ENCODE measurements at places on chromosomes 2 and 18.

DNA sequence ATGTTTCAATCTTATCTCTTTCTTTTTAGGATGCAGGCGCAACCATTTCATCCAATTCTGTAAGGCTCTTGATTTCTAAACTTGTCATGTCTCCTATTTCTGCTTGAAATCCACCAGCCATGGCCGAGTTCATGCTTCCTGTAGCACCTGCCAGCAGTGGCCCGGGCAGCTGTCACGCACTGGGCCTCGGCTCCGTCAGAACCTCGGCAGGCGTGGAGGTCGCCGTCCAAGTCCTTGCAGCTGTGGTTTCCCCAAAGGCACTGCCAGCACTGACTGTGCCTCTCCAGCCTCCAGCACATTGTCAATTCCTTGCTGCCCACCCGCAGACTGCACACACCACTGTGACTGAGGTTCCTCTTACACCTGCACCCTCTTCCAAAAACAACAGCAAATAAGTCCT lies 188.7 kb upstream of the SALL3 start:
- no peak for DNase-seq

GRCh38 chr2:54723996-54724559 lies 616 bp downstream of the EML6 start:
- no peak for DNase-seq

DNA sequence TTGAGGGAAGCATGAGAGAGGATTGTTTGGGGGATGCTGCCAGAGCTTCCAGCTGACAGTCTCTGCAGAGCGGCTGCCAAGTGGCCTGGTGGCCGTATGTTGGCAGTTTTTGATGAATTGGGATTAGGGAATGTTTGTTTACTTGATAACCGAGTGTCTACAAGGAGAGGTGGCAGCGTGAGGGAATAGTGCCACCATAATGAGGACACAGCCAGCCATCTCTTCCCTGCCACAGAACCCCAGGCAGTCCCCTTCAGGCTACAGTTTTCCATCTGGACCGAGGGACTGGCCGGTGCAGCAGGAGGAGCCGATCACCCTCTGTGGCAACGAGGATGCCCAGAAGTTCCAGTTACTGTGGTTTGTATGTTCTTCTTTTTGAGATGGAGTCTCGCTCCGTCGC lies 55.2 kb downstream of the TRAPPC12 start:
- DNase-seq, result no peak

DNA sequence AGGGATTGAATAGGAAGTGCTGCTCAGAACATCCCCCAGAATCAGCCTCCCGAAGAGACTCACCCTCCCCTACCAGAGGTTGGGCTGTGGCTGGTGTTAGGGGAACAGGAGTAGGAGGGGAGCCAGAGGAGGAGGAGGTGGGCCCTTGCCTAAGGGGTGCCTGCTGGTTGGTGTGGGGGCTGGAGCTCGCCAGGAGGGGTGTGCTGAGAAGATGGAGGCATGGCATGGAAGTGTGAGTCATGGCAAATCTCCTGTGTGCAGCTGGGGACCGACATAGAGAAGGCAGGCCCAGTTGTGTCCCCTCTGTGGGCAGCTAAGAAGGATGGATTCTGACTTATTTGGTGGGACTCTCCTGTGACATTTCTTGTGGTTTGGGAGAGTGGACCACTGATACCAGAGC lies 73.7 kb downstream of the DGKD start:
- no peak for DNase-seq

DNA sequence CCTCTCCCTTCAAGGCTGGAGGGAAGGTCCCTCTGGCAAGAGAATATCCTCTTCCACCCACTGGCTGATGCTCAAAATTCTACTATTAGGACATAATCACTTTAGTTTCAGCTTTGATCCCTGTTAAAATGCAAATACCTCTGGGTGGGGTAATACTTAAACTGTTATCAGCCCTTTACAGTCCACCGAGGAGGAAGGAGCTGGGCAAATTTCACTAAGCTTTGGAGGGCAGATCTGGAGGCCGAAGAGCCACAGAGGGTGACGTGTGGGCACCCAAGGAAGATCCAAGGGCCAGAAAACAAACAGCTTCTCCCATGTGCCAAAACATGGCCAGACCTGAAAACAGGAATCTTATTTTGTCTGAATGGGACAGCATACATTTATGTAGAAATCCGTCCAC lies 74.6 kb upstream of the BCL11A start:
- DNase-seq, result no peak

- no peak for DNase-seq
Observed at GRCh38 chr2:61419129-61419528, 51.8 kb downstream of the USP34 start.

GRCh38 chr2:224412141-224413015 lies 10.5 kb upstream of the FAM124B start:
- no peak for DNase-seq

DNA sequence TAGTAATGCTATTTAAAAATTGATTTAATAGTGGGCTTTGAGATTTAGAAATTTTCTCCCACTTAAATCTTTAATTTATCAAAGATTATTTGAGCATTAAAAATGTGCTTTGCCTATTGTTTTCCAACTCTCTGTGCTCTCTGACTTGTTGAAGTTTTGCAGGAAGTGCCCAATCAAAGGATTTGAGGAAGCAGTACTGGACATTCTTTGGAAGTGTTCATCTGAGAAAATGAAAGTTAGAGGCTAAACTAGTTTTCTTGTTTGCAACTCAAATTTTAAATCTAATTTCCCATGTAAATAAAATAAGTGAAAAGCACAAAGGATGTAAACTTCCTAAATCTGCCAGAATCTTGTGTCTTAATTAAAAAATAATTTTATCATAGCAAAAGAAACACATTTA lies 89.1 kb downstream of the CAMKMT start:
- no peak for DNase-seq

- peak; percentile 51 for DNase-seq
Observed at GRCh38 chr2:98465456-98466226, 21.0 kb downstream of the INPP4A start.

DNA sequence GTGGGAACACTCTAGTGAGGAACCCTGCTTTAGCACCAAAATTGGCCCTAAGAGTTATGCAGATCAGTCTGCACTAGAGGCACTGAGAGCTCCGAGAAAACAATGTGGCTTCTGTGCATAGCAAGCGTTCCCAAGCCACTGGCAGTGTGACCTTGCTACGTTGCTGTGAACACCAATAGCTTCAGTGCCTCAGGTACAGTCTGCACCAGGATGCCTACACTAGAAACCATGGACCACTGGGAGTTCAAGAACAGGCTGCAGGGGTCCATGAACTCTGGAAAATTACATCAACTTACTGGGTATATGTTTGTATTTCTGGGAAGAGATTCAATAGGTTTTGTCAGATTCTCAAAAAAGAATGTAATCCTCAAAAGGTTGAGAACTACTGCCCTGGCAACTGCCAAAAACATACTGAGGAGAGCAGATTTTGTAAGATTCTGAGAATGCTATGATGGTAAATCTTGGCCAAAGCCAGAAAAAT lies 18.3 kb upstream of the SP3 start:
- no peak for DNase-seq

DNA sequence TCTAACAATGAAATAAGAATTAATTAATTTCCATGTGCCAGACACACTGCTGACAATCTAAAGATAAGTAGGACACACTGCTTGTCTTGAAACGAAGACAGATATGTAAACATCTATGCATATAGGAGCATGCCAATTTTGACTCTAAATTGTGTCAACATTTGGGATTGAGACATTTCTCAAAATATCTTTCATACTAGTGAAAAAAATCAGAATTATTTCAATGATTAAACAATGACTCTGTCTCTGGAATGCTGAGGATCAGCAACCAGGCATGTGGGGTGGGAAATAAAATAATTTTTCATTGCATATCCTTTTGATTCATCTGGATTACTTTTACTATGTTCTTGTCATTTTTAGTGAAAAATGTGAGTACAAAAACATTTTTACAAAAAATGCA lies 262.6 kb upstream of the SYT4 start:
- DNase-seq, result no peak

- DNase-seq, result no peak
Observed at GRCh38 chr2:229431327-229431954, 160.4 kb upstream of the PID1 start.

- DNase-seq, result no peak
Observed at GRCh38 chr2:217740178-217740577, 262.6 kb downstream of the TNS1 start.

GRCh38 chr2:195451160-195451559 lies 205.9 kb upstream of the SLC39A10 start:
- no peak for DNase-seq

GRCh38 chr2:204401114-204401513 lies 144.2 kb upstream of the PARD3B start:
- DNase-seq, result no peak

DNA sequence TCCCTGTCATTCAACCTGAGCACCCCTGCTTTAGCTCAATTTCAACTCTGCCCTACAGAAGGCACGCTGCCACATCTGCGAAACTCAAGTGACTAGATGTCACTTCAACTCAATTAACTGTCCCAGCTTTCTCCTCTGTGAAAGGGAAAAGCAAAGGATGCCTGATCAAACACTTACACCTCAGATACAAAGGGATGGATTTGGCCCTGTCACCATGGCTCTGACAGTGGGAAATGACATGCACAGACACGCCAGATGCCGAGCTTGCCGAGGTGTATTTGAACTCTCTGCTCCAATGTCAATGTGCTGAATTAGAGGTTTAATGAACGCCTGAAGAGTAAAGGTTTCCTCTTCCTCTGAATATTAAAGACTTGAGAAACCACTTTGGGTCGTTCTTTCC lies 481.1 kb downstream of the CBLN2 start:
- no peak for DNase-seq

GRCh38 chr2:189866296-189866695 lies 82.0 kb downstream of the PMS1 start:
- no peak for DNase-seq

DNA sequence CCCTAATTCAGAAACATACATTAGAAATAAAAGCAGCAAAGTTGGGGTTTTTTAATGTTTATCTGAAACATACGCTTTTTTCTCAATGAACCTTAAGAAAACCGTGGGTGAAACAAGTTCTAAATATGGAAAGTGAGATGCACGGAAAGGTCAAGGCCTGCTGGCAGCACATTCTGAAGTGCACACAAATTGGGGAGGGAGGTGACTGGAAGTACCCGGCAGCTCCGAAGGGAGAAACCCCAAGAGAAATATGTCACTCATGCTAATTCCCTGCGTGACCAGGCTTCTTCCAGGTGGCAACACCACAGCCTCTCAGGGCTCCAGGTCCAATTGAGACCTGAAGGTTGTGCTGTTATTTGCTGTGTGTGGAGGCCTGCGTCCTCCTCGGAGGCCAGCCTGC lies 45.5 kb downstream of the EIPR1 start:
- no peak for DNase-seq

GRCh38 chr2:70498054-70498453 lies 55.6 kb downstream of the TGFA start:
- DNase-seq, result no peak

- no peak for DNase-seq
Observed at GRCh38 chr2:46663614-46664013, 184.2 kb downstream of the TMEM247 start.

DNA sequence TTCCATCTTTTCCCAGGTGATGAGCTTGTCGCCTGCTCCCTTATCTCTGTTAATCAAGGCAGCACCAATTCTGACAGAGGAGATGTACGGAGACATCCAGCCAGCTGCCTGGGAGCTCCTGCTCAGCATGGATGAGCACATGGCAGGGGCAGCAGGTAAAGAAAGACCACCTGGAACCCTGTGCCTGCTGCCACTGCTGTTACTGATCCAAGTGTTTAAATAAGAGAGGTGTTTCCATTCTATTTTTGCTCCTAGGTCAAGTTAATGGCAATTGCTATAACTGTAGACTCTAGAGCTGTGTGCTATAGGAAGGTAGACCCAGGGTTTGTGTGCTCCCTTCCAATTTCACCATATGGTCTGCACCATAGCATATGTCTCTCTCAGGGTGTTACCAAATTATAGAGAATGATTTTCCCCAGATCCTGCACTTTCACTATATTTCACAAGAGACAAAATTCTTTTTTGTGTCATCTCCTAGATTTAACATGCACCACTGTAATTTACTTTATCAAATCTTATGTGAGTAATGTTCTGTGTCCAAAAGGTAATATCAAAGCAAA lies 88.6 kb upstream of the RPE start:
- no peak for DNase-seq

- no peak for DNase-seq
Observed at GRCh38 chr2:39217192-39217550, 26.6 kb downstream of the CDKL4 start.

- DNase-seq, result no peak
Observed at GRCh38 chr2:229901819-229902218, 20.0 kb downstream of the TRIP12 start.

DNA sequence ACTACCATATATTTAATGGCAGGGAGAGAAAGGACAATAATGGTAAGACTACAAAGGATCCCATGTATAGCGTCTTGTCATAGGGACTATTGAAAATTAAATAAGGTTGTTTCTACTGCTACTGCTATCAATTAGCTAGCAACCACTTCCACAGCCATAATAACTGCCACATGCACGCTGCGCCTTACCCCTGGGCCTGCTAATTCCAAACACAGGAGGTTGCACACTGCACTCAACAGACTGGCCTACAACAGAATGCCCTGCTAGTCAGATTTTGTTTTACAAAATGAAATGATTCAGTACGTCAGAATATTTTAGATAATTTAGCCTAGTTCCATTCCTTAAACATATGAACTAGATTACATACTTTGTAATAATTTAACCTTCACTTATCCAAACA lies 121.0 kb upstream of the SMAD7 start:
- DNase-seq, result no peak

DNA sequence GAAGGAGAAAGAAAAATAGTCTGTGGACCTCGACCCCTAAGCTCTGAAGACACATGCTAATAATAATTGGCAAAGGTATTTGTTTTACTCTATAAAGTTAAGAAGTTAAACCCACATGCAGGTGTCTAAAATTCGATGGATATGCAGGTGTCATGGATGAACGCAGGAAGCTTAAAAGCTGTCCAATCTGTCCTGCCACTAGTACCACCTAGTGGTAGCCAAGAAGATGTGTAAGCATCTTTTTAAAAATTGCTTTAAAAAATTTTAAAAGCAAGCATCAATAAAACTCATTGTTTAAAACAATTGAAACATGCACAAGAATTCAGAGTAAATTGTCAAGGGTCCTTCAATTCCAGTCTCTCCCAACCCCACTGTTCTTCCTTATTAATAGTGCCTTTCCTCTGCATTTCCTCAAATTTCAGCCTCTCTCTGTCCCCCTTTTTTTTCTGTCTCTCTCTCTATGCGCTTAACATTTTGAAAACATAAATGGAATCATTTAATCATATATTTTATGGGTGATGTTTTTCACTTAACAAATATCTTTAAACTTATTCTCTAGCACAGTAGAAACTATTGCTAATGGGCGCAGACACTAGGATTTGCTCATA lies 30.6 kb upstream of the PPP3R1 start:
- DNase-seq, result no peak

GRCh38 chr2:167293943-167294775 lies 405.9 kb downstream of the XIRP2 start:
- DNase-seq, result no peak

- no peak for DNase-seq
Observed at GRCh38 chr2:147247749-147248148, 597.1 kb upstream of the ACVR2A start.

- peak; percentile 44 for DNase-seq
Observed at GRCh38 chr18:2656237-2656980, 883 bp downstream of the SMCHD1 start.

- peak; percentile 66 for DNase-seq
Observed at GRCh38 chr2:136378712-136379595, 261.0 kb upstream of the CXCR4 start.

GRCh38 chr18:79582978-79583377 lies 96.6 kb upstream of the CTDP1 start:
- DNase-seq, result no peak
